ENCODE measurements at places on chromosomes 5 and 9.

- DNase-seq: peak; percentile 45
Measured at GRCh38 chr9:77980622-77981021, 51.0 kb downstream of the GNAQ start.

DNA sequence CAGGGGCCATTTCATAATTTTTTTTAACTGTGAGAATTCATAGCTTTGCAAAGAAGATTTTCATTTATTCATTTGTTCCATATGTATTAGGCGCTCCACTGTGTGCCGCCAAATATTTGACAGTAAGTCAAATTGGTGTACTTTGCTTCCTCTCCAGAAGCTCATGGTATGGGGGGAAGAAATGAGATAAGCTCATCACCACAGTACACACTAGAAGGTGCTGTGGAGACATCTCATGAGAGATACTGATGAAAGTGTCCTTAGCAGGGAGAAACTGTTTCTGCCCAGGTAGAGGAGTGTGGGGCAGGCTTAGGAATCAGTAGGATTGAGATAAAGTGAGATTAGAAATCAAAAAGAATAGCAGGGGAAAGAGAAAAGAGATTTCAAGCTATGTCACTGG lies 136.2 kb downstream of the CDH6 start:
- no peak for DNase-seq

GRCh38 chr9:5470122-5470521 lies 19.8 kb downstream of the CD274 start:
- no peak for DNase-seq

- DNase-seq: no peak
Measured at GRCh38 chr5:171149772-171150171, 159.3 kb upstream of the TLX3 start.

- DNase-seq: no peak
Measured at GRCh38 chr5:55180016-55180415, 7.0 kb upstream of the CDC20B start.

GRCh38 chr5:104084896-104085295 lies 522.3 kb upstream of the NUDT12 start:
- no peak for DNase-seq

DNA sequence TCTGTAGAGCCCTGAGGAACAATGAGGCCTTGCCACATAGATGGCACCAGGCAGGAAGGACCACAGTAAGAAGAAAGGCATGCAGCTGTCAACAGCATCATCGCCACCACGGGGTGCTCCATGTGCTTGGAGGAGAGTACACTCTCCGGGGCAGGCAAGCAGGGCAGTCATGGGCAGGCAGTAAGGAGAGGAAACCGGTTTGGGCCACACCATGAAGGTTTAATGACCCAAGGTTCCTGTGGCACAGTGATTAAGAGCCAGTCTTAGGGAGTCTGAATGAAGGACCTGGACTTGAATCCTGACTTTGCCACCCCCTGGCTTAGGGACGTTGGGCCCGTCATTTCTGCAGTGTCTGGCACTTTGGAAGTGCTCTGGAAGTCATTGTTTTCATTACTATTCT lies 80.6 kb upstream of the ZBTB43 start:
- DNase-seq: no peak

DNA sequence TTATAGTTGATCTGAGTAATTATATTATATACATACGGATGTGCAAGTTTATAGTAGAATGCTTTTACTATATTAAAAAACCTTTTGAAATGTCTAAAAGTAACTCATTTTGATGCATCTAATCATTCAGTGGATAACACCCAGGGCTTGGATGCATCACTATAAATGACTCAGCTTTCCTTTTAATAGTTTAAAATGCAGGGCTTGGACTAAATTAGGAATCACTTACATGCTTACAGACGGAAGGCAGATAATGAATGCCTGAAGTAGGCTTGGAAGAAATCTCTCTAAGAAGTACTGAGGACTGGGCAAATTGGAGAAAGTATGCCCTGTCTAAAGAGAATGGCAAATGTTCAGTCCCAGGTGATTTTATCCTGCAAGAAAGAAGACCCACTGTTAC lies 362.5 kb upstream of the CCNH start:
- no peak for DNase-seq

GRCh38 chr5:151757233-151758140 lies 944 bp downstream of the ATOX1 start:
- DNase-seq: no peak

- peak; percentile 39 for DNase-seq
Measured at GRCh38 chr9:77946969-77947620, 84.5 kb downstream of the GNAQ start.

- DNase-seq: no peak
Measured at GRCh38 chr5:133944263-133945185, 23.9 kb downstream of the C5orf15 start.

DNA sequence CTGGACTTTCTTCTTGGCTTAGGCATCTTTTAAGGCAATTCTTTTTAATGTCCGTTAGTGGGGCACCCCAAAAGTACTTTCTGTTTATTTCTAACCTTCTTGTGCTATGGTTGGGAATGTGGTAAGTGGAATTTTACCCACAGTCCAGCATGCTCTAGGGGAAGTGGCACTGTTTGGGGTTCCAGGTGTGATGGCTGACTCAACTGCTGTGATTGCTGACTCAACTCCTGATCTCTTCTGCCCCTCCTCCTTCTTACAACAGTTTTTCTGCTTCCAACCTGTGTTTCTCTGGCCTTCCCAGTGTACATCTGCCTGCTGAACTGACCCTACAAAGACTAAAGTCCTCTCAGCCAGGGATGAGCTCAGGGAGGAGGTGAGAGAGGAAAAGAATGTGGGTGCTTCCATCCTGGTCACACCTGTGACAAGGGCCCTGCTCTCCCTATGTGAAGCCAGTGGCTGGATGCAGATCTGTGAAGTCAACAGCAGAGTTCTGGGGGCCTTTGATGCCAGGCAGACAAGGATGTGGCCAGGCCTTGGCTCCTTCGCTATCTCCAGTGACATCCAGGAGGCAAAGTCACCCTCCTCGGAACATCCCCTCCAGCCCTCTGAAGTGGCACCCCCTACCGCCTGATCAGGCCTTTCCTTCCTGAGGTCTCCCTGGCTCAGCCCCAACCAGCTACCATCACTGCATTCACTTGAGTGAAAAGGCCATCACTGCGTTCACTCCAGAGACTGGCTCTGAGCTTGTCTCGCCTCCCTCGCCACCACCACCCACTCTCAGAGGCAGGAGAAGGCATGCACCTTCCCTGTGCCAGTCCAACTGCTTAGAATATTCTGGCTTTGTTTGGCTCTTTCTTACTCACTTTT lies 72.2 kb downstream of the C5orf15 start:
- DNase-seq: no peak

DNA sequence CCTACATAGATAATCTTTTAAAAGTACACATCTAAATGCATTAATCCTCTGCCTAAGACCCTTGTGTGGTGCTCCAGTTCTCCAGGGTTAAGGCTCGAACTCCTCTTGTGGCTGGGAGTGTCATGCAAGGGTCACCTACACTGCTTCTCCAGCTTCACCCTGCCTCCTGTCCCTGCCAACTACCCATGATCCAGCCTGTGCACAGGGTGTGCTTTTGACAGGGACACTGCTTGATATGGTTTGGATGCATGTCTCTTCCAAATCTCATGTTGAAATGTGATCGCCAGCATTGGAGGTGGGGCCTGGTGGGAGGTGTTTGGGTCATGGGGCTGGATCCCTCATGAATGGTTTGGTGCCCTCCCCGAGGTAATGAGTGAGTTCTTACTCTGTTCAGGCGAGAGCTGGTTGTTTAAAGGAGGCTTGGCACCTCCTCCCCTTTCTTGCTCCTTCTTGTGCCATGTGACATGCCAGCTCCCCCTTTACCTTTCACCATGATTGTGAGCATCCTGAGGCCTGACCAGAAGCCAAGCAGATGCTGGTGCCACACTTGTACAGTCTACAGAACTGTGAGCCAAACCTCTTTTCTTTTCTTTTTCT lies 48.5 kb downstream of the SLC22A5 start:
- no peak for DNase-seq

DNA sequence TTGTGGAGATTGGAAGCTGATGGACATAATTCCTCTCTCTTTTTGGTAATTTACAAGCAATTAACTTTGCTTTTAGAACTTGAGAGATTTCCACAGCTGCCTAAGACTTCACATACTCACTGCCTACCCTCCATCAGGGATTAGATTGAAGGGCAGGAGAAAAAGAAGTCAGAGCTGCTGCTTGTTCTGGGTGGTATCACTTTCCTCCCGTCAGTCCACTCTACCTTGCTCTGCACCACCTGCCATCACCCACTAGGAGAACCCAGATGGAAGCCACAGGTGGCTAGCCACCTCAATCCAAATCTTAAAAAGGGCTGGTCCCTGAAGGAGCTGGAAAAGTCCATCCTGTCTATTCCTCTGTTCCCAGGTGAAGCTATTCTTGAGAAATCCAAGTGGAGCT lies 10.5 kb downstream of the IRF1 start:
- no peak for DNase-seq

- DNase-seq: no peak
Measured at GRCh38 chr5:40685976-40686486, 6.3 kb downstream of the PTGER4 start.

DNA sequence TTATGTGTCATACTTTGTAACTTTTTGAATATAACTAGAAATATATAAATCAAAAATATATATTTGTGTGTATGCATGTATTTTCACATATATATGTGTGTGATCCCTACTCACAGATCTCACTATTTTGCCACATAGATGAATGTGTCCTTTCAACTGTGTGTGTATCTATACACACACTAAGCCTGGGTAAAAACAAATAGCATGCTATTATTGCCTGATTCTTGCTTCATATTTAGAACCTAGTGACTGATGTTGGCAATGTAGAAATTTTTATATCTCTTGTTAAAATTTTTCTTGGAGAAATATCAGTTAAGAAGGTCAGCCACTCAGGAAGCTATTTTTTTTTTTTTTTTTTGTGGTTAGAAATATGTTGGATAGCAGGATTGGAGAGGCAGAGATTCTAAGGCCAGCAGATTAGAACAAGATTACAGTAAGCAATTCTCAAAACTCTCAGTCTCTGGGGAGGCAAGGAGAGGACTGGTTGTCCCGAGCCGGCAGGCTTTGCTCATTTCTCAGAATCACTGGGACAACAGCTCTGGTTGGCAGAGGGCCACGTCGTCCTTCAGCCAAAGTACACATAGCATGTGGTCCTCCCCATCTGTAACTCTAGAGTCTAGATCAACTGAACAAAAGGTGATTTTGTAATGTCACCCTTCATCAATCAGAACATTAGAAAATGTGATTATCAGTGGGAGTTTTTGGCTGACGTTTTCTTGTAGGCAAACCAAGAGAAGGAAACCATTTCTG lies 19.7 kb downstream of the C6 start:
- DNase-seq: peak; percentile 19

- no peak for DNase-seq
Measured at GRCh38 chr5:113344973-113345940, 89.5 kb downstream of the TSSK1B start.

DNA sequence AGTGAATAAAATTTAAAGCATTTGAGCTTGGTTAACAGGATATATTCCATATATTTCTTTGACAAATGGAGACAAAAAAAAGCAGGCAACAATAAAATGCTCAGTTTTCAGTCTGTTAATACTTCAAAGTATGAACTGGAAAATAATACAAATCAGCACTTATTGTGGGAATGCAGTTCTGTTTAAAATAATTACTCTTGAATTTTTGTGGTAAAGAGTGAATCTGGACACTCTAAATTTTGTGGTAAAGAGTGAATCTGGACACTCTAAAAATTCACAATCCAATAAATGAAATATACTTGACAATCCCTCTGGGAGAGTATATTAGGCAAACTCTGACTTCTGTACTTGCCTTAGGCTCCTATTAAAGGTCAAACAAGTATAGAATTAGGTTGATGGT lies 141.9 kb upstream of the RASA1 start:
- no peak for DNase-seq

GRCh38 chr5:72288924-72289323 lies 31.1 kb downstream of the MRPS27 start:
- DNase-seq: peak; percentile 55

- no peak for DNase-seq
Measured at GRCh38 chr5:171612749-171613148, 172.9 kb upstream of the SMIM23 start.

GRCh38 chr5:177378884-177379883 lies 5.0 kb upstream of the SLC34A1 start:
- DNase-seq: no peak

- no peak for DNase-seq
Measured at GRCh38 chr5:4479426-4479825, 660.7 kb upstream of the ADAMTS16 start.

- DNase-seq: no peak
Measured at GRCh38 chr9:16704116-16705110, 166.1 kb downstream of the BNC2 start.

- DNase-seq: no peak
Measured at GRCh38 chr5:179699616-179700237, 960 bp downstream of the CANX start.

DNA sequence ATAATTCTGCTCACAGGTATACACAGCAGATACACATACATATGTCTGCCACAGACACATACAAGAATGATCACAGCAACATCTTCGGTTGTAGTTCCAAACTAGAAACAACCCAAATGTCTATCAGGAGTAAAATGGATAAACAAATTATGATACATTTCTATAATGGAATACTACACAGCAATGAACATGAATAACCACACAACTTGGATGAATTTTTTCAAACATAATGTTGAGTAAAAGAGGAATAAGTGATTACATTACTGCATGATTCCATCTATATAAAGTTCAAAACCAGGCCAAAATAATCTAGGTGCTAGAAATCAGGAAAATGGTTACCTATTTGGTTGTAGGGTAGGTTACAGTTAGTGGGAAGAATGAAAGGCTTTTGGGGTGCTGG lies 4.6 kb upstream of the EGFLAM start:
- DNase-seq: no peak

- no peak for DNase-seq
Measured at GRCh38 chr5:149561848-149562247, 10.6 kb upstream of the CSNK1A1 start.

DNA sequence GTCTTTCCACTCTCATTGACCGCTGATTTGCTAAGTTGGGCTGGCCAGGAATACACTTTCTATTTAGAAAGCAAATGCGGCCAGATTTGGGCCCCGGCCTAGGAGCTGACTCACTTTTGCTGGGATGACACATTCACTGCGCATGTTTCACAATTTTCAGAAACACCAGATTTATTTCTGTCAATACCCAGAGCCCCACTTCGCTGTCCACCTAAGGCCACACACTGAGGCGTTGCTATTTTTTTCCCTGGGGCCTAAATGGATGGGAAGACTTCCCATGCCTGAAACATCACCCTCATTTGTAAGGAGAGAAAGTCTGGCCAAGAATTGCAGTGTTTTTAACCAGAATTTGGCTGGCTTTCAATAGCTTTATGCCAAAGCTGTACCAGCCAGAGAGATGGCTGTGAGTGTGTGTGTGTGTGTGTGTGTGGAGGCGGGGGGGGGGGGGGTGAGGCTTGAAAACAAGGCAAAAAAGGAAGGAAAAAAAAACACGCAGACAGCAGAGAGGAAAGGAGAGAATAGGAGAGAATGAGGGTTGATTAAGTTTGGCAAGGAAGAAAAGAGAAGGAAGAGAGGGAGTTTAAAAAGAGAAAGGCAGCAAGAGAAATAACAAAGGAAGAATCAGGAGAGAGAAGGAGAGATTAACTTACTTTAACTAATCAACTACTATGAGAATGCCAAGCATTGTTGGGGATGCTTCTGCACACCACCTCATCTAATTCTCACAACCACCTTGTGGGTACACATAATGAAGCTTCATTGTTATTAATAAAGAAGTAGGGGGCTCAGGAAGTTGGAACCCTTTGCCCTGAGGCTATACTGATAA lies 261.4 kb upstream of the KLF4 start:
- peak; percentile 83 for DNase-seq

GRCh38 chr9:133558191-133559126 lies 24.0 kb downstream of the ADAMTSL2 start:
- peak; percentile 51 for DNase-seq
